ENCODE measurements at places on chromosomes 1 and 21. TPM values are rescaled to one million over a fixed set of nuclear protein-coding genes. Genes with fewer than 3 reads are reported as not detected.

The RNF115 gene
- polyA plus RNA-seq = 17.2 TPM

The GPR52 gene
- not detected for polyA plus RNA-seq

The LCE1E gene
- polyA plus RNA-seq = not detected

The MIXL1 gene
- polyA plus RNA-seq = 0.28 TPM

The LEMD1 gene
- 3.9 TPM for polyA plus RNA-seq

The GUCA2A gene
- not detected for polyA plus RNA-seq

The LCE1F gene
- polyA plus RNA-seq = not detected

DNA sequence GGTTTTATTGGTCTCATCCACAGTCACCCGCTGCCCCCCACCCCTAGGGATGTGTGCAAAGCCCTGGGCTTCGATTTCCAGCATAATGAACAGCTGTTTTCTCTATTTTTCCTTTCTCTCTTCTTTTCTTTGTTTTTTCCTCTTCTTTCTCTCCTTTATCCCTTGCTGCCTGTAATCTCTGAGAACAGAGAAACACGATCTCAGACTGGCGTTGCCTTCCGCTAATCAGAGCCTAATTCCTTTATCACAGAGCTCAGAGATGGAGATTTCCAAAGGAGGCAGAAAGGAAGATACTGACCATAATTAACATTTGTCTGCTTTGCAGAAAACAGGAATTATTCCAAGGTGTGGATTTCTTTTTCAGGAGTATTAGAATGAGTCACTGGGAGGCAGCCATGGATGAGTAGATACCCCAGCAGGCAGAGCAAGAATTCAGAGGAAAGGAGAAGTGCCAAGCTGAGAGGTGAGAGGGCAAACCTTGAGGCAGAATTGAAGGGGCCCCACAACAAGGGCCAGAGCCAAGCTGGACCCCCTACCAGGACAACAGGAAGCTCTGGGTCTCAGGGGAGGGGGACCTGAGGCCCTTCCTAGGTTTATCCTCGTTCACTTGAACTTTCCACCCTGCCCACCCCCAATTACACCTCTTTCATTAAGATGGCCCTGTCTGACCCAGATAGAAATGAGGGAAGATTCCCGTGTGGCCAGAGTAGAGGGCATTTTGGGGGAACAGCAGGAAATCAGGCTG lies 33.3 kb downstream of the MATN1 start:
- DNase-seq = no peak

GRCh38 chr1:218281285-218281684 lies 3.8 kb upstream of the RRP15 start:
- DNase-seq = no peak

DNA sequence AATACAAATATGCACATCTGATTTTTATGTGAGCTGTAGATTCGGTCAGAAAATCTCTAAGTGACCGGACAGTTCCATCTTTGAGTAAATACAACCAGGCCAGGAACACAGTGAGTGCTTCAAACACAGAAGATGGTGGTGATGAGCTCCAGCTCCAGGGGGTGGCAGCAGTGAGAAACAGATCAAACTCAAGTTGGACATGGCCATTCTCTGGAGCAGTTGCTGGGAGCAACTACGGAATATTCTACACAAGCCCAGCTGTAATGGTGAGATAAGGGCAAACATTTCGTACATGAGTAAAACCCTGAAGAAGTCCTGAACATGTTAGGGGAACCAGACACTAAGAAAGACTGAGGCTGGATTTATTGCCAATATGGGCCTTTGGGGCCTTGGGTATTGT lies 100.7 kb downstream of the BARHL2 start:
- DNase-seq = no peak

DNA sequence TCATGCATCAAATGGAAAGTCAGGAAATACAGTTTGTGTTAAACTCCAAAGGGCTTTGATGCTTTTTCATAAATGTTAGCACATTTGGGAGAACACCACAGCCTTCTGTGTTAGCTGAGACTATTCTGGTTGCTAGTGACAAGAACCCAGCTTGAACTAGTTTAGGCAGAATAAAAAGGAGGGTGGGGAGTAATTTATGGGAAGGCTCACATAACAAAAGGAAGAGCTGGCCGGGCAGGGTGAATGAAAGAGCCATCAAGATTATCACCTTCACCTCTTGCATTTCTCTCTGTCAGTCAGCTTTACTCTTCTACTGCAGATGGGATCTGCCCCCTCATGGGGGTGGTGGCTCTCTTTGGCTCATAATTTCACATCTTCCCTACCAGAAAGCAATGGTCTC lies 75.4 kb upstream of the VTCN1 start:
- no peak for DNase-seq

DNA sequence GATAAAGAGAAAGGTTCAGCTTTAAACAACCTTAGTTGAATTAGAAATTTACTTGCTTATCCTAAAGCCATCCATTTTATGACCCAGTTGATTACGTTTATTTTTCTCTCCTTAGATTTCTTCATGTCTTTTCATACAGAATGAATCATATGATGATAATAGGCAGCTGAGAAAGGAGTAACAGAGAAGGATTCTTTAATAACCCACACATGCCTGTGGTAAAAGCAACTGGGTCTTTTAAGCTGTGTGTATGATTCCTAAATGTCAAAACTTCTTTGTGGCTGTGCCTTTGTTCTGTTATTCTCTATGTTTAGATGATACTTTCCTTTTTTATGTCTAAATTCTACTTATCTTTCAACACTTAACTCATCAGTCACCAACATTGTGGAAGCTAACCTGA lies 626.5 kb downstream of the NCAM2 start:
- DNase-seq = no peak

- DNase-seq = no peak
Observed at GRCh38 chr1:56331207-56331891, 248.0 kb downstream of the PLPP3 start.

GRCh38 chr1:154219541-154219940 lies 1.2 kb upstream of the UBAP2L start:
- DNase-seq = no peak

DNA sequence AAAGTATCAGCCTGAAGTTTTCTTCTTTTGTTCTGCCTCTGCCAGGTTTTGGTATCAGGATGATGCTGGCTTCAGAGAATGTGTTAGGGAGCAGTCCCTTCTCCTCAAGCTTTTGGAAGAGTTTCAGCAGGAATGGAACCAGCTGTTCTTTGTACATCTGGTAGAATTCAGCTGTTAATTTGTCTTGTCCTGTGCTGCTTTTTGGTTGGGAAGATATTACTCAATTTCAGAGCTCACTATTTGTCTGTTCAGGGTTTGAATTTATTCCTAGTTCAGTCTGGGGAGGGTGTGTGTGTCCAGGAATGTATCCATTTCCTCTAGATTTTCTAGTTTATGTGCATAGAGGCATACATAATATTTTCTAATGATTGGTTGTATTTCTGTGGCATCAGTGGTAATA lies 12.8 kb downstream of the ZNF678 start:
- DNase-seq = no peak

DNA sequence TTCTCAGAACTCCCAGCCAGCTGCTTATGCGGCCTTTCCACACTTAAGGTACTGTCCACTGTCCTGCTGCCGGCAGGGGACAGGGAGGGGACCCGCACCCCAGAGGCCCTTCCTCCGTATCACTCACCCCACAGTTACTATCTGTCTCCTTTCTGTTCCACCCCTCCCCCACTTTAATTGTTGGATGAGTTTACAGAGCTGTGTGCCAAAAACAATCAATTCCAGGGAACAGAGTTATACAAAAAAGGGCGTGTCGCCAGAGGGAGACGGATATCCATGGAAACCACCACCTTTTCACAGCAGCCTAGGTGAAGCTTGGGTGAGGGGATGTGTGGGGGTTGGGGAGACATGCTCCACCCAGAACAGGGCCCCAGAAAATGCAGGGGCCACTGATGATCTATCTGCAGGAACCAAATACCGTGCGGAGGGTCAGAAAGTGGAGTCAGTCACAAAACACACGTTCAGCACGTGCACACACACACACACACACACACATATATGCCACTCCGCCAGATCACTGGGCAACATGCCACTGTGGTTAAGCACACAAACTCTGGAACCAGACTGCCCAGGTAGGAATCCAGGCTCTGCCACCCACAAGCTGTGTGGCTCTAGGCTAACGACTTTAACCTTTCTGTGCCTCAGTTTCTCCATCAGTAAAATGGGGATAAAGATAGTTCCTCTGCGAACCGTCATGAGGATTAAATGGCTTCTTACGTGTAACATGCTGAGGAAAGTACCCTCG lies 30.5 kb downstream of the CASZ1 start:
- no peak for DNase-seq
